Breast epithelium (tissue), 4 donors: ENCODE measurements at places on chromosomes 7 and 10. TPM values are rescaled to one million over a fixed set of nuclear protein-coding genes. Genes with fewer than 3 reads are reported as not detected.

GRCh38 chr10:128721963-128722445 is 595.8 kb upstream of the MKI67 start:
- DNase-seq: no peak

- DNase-seq: no peak
Measured at GRCh38 chr7:11579141-11579540, 252.9 kb downstream of the THSD7A start.

DNA sequence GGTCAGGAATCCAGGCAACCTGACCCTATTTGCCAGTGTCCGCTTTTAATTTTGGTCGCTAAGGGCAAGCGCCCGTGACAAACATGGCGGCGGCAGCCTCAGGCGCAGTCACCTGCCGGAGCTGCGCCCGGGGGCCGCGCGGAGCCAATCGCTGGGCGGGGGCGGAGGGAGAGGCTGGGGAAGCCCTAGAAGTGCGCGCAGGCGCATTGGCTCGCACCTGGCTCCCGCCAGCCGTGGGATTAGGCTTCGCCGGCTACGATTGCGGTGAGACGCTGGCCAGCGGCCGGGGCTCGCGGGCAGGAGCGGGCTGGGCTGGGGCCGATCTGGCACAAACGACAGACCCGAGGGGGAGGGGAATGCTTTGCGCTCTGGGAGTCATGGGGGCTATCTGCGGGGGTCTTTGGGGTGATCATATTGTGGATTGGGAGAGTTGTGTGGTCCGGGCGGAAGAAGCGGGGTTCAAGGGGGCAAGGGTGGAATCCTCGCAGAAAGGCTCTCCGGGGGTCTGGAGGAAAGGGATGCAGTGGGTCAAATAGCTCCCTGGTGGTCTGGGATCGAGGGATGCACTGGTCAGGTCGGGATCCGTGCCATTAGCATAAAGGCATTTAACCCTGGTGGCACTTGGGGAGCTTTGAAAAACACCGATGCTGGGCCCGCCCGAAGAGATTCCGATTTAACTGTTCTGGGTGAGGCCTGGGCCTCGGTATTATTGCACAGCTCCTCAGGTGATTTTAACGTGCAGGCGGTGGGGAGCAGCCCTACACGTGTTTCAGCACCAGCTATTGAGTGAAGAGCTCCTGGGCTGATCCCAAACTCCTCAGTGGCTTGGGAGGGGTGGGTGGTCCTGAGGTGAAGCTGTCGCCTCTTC is 10.1 kb upstream of the C10orf95 start:
- peak; percentile 94 for DNase-seq

DNA sequence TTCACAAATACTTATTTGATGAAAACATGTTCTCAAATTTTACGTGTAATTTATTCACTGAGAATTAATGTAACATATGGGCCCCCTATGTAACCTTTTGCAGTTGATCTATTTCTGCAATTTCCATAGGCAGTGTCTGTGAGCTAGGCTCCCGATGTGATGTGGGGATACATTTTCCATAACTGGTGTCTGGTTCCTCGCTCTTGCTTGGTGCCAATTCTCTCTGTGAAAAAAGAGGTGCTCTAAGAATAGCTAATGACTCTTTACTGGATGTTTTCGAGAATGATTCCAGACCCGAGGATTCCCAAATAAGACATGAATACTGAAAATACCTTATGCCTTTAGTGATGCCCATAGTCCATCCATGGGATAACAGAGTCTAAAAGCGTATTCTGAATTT is 286.7 kb upstream of the FZD8 start:
- DNase-seq: no peak

- DNase-seq: no peak
Measured at GRCh38 chr10:65931291-65932070, 994.4 kb upstream of the LRRTM3 start.

DNA sequence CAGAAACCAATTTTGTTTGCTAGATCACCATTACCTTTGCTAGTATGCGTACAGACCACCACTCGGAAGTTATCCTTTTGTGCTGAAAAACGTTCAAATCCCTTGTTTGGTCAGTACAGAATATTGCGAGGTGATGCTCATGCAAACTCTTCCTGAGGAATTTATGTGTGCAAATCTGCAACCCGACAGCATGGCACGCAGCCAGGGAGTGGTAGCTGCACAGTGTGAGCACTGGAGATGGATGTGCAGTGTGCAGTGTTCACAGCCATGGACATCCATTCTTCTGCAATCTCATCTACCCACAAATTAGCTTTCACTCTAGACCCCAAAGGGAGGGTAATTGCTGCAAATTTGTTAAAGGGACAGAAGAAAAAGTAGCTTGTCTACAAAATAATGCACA is 72.2 kb downstream of the CACUL1 start:
- DNase-seq: no peak

DNA sequence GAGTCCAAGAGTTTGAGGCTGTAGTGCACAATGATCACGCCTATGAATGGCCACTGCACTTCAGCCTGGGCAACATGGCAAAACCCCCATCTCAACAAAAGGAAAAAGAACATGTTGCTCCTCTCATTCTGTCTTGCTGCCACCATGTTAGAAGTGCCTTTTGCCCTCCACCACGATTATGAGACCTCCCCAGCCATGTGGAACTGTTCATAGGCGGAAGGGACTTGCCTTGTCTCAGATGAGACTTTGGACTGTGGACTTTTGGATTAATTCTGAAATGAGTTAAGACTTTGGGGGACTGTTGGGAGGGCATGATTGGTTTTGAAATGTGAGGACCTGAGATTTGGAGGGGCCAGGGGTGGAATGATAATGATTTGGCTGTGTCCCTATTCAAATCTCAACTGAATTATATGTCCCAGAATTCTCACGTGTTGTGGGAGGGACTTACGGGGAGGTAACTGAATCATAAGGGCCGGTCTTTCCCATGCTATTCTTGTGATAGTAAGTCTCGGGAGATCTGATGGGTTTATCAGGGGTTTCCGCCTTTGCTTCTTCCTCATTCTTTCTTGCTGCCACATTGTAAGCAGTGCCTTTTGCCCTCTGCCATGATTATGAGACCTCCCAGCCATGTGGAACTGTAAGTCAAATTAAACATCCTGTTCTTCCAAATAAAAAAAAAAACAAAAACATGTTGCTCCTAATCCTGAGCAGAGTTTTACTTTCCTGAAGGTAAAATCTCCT is 22.3 kb downstream of the DLG5 start:
- DNase-seq: no peak

DNA sequence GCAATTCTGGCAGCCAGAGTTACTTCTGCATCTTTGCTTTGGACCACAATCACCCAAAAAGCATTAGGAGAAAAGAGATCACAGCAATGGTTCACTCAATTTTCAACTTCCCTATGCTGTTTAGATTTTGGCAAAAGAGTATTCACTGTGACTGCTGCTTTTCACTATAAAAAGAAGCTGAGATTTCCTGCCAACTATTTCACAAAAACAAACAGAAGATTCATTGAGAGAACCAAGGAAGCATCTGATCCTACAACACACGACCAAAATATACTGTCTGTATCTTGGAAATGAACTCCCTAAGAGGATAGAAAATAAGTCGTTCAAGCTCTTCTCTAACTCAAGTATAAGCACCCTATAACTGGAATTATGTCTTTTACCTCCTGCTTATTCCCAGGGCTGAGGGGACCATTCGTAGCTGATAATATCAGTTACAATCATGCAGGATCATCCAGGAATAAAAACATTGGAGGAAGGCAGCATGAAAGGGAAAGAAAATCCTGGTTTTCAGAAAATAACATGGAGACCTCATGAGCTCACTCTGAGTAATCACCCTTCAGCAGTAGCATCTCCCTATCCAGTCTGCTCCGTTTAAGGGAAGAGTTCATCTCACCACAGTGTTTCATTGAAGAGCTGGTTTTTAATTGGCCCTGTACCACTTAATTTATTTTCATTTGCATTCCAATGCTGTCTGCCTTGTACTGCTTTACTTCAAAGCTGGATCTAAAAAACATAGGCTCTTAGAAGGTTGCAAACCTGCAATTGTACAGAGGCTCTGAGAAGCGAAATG is 256.2 kb downstream of the PAXIP1 start:
- DNase-seq: no peak

DNA sequence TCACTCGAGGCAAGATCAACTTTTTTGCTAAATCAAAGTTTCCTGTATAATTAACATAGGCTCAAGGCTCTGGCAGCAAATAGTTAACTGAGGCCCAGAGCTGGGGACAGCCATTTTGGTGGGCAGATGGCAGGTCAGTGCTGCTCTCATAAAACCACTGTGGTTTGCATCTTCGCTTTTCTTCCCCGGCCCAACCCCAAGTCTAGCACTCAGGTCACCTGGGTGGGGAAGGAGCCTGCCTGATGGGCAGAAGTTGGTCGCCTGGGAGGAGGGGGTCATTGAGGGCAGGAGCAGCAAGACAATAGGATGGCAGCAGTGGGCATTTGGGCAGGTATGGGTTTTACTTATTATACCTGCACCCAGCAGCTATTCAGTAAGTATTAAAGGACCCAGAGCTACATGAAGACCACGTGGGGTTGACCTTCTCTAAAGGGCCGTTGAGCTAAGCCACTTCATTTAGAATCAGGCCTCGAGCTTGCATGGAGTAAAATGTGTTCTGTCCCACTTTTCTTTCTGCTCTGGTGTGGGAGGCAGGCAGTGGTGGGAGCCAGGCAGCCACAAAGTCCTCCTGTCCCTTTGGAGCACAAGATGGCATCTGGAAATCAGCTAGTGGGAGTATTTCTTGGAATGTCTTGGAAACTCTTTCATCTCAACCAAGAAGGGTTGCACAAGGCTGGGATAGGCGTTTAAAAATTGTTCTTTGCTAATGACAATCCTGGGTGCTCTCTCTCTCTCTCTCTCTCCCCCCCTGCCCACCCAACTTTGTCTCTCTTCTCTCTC is 133.4 kb downstream of the SPAG6 start:
- no peak for DNase-seq

- no peak for DNase-seq
Measured at GRCh38 chr10:2541176-2541575, 526.2 kb upstream of the PFKP start.

- DNase-seq: no peak
Measured at GRCh38 chr7:42527004-42527403, 290.0 kb upstream of the GLI3 start.

DNA sequence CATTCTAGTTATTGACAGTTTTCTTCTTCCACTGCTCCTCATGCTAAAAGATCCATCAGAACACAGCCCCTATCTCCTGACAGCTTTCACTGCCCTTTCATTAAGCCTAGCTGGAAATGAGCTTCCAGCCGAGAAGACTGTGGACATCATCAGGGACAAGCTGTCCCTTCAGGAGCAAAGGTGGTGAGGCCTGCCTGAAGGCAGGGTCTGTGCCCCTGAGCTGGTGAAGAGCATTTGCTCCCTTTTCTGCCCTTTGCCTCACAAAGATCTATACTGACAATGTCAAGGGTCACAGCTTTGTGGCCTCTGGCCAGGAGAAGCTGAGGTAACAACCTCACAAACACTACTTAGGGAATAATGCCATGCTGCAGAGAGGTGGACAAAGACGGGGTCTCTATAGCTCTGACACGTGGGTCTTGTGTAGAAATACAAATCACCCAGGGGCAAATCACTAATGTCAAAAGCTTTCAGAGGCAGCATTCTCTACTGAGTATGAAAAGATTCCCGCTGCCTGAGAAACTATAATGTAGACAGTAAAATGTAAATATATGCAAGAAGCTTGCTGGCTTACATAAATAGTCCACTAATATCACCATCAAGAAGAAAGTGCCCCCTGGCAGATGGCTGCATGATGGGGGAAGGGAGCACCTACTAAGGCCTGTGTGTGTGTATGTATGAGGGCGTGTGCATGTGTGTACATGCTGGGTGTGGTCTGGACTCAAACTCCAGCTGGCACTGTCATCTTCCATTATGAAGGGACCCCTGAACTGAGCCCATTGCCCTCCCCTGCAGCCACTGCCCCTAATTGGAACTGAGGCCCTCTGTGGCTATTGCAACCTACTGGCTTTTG is 55.8 kb downstream of the HBP1 start:
- DNase-seq: no peak

DNA sequence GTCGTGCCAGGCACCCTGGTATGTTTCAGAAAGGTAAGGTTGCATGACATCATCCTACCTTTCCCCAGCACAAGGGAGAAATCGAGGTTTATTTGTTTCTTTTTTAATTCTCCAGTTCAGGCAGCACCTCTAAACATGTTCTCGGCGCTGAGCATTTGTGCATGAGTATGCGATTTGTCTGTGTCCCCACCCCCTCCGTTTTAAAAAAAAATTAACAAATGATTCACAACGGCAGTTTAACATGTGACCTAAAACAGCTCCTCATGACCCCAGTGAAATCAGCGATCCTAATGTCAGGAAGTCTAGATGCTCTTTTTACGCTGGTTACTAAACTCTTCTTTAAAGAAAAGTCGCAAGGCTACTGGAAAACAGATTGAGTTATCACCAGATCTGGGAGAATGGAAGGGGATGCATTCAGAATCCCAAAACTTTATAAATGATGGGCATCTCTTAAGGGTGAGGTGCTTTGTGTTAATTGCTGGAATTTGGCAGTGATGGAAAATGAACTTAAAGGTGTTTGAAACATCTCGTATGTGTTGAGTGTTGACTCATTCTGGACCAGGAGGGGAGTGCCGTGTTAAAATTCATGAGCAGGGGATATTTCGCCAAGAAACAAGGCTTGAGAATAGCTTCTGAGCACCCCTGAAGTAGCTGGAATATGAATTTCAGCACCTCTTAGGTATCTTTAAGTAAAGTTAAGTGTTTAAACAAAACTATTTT is 106.8 kb upstream of the PDCD4 start:
- DNase-seq: no peak

DNA sequence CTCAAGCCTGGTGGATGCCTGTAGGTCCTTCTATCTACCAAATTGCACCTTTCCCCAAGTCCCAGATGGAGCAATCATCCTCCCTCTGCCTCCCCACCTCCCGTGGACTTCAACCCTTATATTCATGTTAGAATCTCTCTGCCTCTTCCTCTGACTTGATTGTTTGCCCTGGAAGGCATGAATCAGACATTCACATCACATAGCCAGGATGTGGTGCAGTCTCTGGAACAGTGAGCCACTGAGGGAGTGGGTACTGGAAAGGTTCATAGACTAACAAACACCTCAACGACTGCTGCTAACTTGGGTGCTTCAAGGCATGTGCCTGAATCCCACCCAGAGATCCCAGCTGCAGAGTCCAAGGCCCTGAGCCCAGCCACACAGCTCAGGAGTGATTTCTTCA is 494.0 kb downstream of the TNS3 start:
- no peak for DNase-seq

Gene ANKMY2
- 18.4 TPM for total RNA-seq

Gene PHYH
- 74.7 TPM for total RNA-seq

Gene CLCN1
- not detected for total RNA-seq

Gene PIK3CG
- total RNA-seq: 12.0 TPM

Gene SFTPA1
- not detected for total RNA-seq

Gene CPEB3
- 12.1 TPM for total RNA-seq

Gene SPDYE6
- not detected for total RNA-seq

Gene NRP1
- total RNA-seq: 74.7 TPM
